ENCODE measurements at places on chromosomes 2 and 18. TPM values are rescaled to one million over a fixed set of nuclear protein-coding genes. Genes with fewer than 3 reads are reported as not detected.

DNA sequence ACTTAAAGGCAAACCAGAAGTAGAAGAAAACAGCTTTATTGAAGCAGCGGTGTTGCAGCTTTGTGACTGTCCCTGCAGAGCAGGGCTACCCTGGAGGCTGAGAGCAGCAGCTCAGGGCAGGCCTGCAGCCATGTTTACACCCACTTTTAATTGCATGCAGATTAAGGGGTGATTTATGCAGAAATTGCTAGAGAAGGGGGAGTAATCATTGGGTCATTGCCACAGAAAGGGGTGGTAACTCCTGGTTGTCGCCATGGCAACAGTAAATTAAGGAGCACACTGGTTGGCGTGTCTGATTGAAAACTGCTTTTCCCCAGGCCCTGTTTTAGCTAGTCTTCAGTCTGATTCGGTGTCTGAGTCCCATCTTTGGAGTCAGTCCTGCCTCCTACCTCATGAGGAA, 195.4 kb upstream of the HDAC4 start:
- DNase-seq: no peak

DNA sequence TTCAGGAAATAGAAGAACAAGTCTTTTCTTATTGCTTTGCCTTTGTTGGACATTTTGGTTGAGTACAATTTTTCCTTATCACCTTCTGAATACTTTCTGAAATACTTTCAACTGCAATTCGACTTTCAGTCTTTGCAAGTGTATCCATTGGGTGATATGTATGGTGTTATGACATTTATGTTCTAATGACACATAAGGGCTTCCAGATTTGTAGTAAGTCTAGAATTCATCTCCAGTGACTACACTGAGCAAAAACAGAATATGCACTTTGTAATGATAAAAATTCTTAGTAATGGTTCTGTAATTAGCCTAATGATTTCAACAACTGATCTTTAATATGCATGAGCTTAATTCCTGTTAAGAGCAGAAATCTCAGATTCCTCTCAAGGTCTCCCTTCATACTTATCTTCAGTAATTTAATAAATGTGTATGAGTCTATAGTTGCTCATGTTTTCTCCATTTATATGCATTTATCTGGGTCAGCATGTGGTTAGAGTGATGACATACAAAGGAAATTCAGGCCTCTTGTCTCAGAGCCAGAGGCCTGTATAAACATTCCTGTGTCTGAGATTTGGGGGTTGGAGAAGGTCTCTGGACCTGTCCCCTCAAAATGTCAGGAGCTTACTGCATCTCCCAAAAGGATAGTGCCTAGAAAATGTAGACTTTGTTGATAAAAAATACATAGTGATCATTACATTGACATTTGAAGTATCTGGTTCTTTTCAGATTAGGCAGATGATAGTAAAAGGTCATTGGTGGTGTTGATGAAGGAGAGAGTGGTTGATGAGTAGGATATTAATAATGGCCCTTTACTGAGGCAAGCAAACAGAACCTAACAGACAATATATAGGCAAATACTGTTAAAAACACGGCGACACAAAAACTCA, 114.9 kb downstream of the QPCT start:
- no peak for DNase-seq

- no peak for DNase-seq
These were observed 197.0 kb downstream of the HRH4 start for GRCh38 chr18:24657444-24657842.

CFC1 gene
- not detected for polyA plus RNA-seq

GRCh38 chr2:3839476-3839875, 136.1 kb downstream of the DCDC2C start:
- DNase-seq: peak; percentile 59

GRCh38 chr2:205387350-205388055, 294.8 kb upstream of the NRP2 start:
- DNase-seq: no peak

- DNase-seq: peak; percentile 58
These were observed 78.6 kb upstream of the ZFP36L2 start for GRCh38 chr2:43305012-43305411.

DNA sequence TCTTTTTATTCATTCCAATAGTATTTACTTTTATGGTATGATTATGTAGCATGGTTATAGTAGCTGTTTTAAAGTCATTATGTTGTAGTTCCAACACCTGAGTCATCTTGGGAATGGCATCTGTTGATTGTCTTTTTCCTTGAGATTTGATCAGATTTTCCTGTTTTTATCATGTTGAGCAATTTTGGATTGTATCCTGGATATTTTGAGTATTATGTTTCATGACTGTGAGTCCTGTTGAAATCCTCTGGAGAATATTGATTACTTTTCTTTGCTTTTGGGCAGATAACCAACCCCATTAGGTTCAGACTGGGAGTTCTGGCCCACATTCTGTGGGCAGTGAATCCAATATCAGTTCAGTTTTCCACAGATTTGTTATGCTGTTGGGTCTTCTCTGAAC, 163.2 kb upstream of the SPRED2 start:
- no peak for DNase-seq

GRCh38 chr2:224208007-224208406, 168.9 kb upstream of the SERPINE2 start:
- DNase-seq: no peak

- no peak for DNase-seq
These were observed 598.1 kb downstream of the RNF144A start for GRCh38 chr2:7515327-7515726.

TTN gene
- polyA plus RNA-seq: 168 TPM

- no peak for DNase-seq
These were observed 575.4 kb downstream of the ARHGAP15 start for GRCh38 chr2:143704451-143705106.

GRCh38 chr18:59822612-59823550, 76.9 kb upstream of the PMAIP1 start:
- no peak for DNase-seq

DDX18 gene
- 69.8 TPM for polyA plus RNA-seq

ACTG2 gene
- 7.8 TPM for polyA plus RNA-seq

POTEJ gene
- not detected for polyA plus RNA-seq

- DNase-seq: no peak
These were observed 32.9 kb downstream of the KCNE4 start for GRCh38 chr2:223084873-223085272.

GRCh38 chr2:198483051-198483450, 678.7 kb downstream of the PLCL1 start:
- DNase-seq: no peak

KCNF1 gene
- 3.5 TPM for polyA plus RNA-seq

GRCh38 chr2:240527153-240527750, 30.5 kb downstream of the ANKMY1 start:
- no peak for DNase-seq

- no peak for DNase-seq
These were observed 575.0 kb downstream of the DCDC2C start for GRCh38 chr2:4278392-4278791.

TCF7L1 gene
- 31.0 TPM for polyA plus RNA-seq
